Cerebellum (tissue), 4 donors: ENCODE measurements at places on chromosomes 6 and 20. TPM values are rescaled to one million over a fixed set of nuclear protein-coding genes. Genes with fewer than 3 reads are reported as not detected.
A peak's percentile ranks its signal among the peaks of the same experiment; 100 is the strongest.

DNA sequence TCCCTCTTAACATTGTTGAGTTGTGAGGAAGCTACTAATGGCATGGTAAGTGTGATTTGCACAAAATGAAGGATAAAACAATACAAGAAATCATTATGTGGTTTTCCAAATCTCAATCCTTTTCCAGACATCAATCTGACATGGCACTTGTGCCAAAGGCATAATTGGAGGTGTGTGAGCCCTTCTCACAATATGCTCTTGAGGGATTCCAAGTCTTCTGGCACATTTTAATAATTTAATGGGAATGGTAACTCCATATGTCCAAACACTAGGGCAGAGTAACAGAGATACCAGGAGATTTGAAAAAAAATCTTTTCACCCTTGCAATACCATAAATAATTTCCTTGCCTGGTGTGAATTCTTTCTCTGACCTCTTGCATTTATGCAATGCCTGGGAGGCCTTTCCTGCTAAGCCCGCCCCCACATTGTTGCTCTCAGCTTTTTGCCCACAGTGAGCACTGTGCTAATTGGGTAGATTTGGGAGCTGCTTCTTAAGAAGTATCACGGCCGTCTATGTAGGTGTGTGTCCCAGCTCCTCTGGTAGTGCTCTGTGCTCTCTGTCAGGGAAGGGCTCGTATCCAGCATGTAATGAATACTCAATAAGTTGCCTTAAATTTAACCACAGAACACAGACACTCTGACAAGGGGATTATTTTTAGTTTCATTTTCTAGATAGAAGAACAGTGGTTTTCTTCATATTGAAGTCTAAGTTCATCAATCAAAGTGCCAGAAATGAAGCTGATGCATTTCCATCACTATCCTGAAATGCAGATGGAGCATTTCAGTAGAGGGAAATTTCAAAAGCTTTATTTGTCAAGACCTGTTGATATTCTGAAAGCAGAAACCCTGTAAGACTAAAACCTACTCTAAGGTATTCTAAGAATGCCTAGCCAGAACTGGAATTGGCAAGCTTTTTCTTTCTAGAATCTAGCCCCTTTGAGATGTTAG lies 54.4 kb upstream of the CEP85L start:
- peak; percentile 53 for DNase-seq

DNA sequence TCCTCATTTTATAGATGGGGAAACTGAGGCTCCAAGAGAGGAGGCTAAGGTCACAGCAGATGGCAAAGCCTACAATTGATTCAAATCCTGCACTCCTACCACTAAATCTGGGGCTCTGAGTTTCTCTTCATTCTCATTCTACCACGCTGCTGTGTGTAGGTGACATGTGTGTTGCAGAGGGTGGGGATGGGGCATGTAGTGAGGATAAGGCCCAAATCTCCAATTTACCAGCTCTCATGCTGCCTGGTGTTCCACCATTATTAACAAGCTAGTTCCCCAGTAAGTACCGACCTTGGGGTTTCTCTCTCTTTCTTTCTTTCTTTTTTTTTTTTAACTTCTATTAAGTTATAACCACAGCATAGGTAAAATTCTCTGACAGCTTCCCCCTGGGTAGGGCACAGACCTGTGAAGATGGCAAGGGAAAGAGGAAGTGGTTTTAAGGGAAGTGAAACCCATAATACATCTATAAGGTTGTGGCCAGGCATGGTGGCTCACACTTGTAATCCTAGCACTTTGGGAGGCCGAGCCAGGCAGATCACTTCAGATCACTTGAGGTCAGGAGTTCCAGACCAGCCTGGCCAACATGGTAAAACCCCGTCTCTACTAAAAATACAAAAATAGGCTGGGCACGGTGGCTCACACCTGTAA lies 13.0 kb upstream of the MATN4 start:
- no peak for DNase-seq

SRXN1 gene
- 6.5 TPM for total RNA-seq

DNA sequence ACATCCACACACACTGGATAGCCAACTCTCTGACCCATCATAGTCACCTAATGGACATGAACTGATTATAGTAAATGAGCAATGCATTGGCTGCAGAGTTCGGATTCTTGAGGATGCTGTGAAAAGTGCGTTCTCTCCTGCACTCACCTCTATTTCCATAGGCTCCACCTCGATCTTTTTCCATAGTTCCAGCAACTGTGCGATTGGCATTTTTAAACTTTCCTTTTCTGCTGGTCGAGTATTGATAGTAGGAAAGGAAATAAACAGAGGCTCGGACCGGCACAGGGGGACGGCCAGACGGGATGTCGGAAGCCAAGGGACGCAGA lies 94.4 kb downstream of the RNASET2 start:
- no peak for DNase-seq

BEND3 gene
- 7.7 TPM for total RNA-seq

HAO1 gene
- not detected for total RNA-seq
